ENCODE measurements at places on chromosomes 7 and 10.

DNA sequence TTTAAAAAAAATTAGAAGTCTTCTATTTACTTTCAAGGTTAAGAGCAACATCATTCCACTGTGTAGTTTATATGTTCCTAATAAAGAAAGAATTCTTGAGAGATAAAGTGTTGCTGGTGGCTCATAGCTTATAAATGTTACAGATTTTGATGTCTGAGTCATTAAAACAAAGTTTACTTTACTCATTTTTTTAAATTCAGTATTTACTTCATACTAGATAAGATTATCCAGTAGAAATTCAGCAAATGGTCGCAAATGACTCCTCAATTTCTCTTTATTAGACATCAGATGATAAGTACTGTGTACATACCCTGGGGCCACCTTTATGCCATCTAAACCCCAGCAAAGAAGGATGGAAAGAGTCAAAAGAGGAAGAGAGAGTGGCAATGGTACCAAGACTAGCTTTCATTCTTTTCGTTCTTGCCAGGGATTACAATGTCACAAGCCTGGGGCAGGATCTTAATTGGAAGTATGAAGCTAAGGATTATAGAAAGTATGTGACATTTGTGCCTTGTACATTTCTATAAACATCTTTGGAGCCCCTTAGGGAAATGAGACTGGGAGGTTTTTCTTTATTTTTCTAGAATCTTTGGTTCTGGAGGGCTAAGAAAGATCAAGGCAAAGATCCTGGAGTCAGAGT lies 206.1 kb downstream of the CHRM2 start:
- no peak for DNase-seq

GRCh38 chr7:139813151-139813550 lies 15.9 kb upstream of the TBXAS1 start:
- DNase-seq = no peak

DNA sequence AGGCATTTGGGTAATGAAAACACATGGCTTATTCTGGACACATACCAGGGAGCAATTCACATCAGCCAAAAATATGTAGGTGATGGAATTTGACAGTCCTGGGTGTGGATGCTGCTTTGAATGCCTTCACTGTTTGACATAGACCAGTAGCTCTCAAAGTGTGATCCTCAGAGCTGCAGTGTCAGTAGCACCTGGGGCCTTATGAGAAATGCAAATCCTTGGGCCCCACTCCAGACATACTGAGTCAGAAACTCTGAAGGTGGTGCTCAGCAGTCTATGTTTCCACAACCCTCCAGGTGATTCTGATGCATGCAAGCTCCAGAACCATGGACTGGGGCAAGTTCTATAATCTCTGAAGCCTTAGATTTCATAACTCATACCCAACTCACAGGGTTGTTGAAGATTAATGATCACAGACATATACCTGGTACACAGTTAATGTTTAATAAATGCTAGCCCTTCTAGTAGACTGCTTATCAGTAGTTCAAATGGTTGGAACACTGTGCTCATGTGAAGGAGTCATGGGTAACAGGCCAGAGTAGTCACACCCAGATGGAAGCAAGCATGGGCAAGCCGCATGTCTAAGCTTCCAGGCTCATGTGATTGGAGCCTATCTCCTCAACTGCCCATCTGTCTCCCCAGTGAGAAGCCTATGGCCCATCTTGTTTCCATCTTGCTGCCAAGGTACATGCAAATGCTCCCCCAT lies 715.7 kb downstream of the GRID1 start:
- no peak for DNase-seq

DNA sequence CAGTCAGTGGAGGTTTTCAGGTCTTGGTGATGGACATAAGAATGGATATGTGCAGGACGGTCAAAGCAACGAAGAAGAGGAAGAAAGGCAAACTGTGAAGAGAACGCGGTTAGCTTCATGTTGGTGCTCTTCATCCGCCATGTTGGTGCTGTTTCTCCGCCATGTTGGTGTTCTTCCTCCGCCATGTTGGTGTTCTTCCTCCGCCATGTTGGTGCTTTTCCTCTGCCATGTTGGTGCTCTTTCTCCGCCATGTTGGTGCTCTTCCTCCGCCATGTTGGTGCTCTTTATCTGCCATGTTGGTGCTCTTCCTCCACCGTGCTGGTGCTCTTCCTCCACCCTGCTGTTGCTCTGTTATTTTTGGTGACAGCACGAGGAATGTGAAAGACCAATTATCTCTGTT lies 95.4 kb downstream of the DOCK1 start:
- no peak for DNase-seq

DNA sequence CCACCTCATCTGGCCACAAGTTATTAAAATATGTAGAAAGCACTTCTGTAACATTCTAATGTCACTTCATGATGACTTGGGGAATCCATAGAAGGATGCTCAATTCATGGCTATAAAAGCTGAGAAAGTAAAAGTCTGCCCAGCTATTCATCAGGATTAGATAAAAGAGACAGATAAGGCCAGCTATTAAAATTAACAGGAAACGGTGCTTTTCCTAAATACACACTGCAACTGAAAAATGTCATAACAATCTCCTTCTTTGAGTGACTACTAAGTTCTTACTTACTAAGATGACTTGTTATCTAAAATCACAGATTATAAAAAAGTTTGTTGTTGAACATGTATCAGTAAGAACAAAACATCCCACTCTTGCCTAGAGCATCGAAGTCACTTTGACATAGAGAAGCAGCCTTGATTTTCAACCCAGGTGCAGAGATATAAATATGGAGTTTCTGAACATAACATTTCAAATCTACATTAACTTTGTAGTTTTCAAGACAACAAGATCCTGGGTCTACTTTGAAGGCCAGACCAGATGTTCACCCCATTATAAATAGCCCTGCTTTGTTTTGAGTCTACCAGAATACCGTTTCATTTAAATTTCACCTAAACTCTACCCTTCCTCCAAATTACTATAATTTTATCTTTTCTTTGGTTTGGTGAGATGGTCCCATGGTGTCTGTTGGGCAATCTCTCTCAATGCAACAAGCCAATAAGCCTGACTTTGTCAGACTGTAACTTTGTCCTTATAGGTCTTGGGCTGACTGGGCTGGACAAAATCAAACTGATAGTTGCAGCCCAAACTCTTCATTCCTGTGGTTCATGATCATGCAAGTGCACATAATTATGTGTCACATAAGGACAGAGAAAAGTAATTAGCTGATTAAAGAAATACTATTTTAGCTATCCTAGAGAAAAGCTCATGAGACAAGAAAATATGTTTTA lies 24.0 kb downstream of the HYCC1 start:
- DNase-seq = no peak

DNA sequence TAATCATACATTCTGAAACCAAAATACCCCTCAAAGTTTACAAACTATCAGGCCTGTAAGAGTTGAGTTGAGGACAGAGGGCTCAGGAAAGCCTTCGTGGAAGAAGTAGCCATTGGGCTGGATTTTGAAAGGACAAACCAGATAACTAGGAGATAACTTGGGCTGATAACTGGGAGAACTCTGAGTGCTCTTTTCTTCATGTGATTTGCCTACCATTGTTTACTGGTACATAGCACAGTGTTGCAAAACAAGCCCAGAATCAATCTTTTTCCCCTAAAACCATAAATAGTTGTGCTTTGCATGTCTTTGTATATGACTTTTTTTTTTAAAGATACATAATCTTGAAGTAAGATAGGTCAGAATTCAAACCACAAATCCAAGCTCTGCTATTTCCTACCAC lies 106.7 kb upstream of the ITGB1 start:
- no peak for DNase-seq

DNA sequence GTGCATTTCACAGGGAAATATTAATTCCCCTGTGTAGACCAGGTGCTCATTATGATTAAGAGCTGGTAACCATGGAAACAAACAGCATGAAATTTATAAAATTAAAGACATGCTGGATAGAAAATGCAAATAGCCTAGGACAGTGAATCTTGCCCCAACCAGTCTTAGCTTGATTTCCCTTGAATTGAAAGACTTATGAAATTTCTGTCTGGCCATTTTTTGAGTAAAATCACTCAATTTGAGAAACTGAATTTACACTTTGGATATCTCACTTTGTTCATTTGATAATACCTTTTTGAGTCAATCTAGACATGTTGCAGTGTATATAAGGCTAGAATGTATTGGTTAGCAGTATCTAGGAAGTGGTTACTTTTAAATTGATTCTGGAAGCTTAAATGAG lies 4.4 kb upstream of the SMIM30 start:
- DNase-seq = no peak

DNA sequence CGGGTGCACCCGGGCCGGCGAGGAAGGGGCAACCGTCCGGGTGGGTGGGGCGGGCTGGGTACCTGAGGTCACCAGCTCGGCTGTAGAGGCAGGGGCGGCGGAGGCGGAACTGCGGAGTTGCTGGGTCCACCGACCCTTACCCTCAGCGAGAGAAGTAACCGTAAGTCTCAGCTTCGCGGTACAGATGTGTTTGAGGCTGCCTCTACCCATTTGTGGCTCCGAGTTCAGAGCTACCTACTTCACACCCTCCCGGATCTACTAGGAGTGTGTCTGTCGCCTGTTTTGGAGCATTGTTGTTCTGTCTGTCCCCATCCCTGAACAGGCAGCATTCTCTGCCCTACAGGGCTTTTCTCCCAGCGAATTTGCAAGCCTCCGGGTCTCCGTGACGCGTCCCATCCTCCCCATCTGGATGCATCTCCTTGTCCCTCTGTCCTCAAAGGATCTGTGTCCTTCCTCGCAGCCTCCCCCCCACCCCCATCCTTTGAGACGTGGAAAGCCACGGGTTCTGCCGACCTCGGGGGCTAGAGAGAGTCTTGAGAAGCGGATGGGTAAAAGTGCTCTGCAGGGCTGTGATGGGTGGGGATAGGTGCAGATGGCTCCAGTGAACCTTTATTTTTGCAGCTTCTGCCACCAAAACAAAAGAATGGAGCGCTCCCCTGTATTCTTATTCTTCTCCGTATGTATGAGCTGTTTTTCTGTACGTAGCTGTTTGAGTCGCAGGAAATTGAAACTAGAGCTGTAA lies 757 bp downstream of the ANKIB1 start:
- DNase-seq = no peak

GRCh38 chr7:129263168-129263567 lies 38.3 kb downstream of the AHCYL2 start:
- DNase-seq = no peak

DNA sequence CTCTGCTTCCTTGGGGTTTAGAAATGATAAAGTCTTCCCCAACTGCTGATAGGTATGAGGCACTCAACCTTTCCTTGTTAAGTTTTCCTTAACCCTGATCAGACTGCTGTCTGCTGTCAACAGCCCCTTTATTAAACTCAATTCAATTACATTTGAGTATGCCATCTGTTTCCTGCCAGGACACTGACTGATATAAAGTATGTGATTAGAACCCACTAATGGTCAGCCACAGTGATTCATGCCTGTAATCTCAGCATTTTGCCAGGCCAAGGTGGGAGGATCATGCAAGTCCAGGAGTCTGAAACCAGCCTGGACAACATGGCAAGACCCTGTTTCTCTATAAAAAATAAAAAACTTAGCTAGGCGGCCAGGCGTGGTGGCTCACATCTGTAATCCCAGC lies 18.1 kb downstream of the BAZ1B start:
- no peak for DNase-seq

- no peak for DNase-seq
These were observed at the start of gene VSTM4 for GRCh38 chr10:49115015-49115795. Gene VSTM4, minus strand, starts transcription at chr10:49115522. Its CDS starts 37 bp downstream, at chr10:49115485.

- DNase-seq = no peak
These were observed 410.4 kb downstream of the ATRNL1 start for GRCh38 chr10:115503546-115503945.

- no peak for DNase-seq
These were observed 146.2 kb downstream of the ZFAND4 start for GRCh38 chr10:45526309-45526905.

Data from NCI-H774 (cell line).